ENCODE measurements at places on chromosomes 7 and 10.

- no peak for DNase-seq
Measured at GRCh38 chr7:42473099-42473498, 236.1 kb upstream of the GLI3 start.

GRCh38 chr10:33684211-33684611 lies 349.7 kb upstream of the NRP1 start:
- no peak for DNase-seq

GRCh38 chr10:96017191-96017687 lies 26.1 kb upstream of the CCNJ start:
- peak; percentile 72 for DNase-seq

DNA sequence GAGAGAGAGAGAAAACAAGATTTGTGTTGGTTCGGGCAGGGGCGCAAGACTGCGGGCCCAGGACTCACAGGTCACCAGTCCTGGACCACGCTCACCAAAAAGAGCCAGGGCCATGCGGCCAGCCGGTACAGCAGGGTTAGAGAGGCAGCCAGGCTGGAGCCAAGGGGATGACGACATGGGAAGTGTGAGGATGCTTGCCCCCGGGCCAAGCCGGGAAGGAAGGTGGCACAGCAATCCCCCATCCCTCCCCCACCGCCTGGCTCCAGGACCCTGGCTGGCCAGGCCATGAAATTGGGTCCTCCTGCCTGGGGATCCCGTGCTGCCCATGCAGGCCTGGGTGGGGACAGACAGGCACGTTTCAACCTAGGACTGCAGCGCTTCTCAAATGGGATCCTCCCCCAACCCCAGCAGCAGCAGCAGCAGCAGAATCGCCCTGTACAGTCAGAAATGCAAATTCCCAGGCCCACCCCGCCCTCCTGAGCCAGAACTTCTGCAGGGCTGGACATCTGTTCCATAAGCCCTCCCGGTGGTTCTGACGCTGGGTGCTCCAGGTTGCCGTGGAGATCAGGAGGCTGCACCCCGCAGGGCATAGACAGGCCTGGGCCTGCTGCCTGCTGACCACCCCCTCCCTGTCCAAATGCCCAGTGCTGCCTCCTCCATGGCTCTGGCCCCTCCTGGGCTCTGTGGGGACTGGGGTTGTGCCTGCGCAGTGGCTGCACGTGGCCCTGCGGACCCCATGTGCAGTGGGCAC lies 35.0 kb downstream of the YKT6 start:
- no peak for DNase-seq

DNA sequence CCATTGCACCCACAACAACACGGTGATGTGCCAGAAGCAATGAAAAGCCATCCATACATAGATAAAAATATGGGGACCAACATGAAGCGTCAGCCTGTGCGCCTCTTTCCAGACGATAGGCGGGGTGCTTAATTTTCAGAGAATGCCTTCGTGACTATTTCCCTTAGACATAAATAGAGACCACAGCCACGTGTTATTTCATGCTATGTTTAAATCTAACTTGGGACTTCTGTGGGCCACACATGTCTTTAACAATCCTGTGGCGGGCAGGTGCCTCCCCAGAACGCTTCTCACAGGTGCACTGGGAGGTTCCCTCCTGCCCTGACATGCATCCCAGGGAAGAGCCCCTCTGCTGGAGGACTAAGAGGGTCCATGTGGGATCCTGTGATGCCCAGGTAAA lies 259.7 kb downstream of the ADARB2 start:
- DNase-seq, result no peak
